ENCODE measurements at places on chromosomes 2 and 18.

DNA sequence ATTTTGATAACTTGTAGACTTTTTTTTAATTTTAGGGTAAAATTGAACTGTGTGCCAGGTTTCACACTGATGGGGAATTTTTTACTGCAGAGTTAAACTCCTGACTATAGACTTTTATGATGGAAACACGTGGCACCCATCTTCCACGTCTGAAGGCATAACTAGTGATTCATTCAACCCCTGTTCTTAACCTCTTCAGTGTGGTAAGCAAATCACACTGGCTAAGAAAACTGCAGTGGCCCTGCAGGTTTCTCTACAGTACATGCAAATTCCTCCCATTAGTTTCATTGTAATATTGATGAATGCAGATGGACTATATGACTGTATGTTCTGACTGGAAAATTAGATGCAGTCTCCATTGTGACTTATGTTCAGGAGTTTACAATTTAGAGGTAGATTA lies 47.2 kb downstream of the SMAD4 start:
- no peak for DNase-seq

GRCh38 chr18:23121133-23121532 lies 14.2 kb upstream of the CABLES1 start:
- DNase-seq: no peak

GRCh38 chr2:241199286-241199685 lies 10.8 kb downstream of the ANO7 start:
- DNase-seq: no peak

GRCh38 chr2:54572262-54572635 lies 116.1 kb downstream of the SPTBN1 start:
- DNase-seq: no peak

DNA sequence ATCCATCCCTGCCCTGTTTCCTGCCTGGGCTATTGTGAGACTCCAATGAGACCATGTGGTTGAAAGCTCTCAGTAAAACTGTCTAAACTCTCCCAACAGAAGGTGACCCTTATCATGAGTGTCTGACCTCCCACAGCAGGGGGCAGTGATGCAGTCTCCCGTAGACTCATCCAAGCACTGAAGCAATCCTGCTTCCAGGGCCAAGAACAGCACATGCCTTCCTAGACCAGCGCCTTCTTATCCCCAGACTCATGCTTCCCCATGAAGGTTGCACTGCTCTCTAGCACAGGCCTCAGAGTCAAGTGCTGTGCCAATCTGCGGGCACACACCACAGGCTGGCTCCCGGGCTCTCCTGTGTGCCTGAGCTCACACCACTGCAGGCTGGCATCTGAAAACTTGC lies 112.3 kb downstream of the TNS1 start:
- DNase-seq: peak; percentile 90

DNA sequence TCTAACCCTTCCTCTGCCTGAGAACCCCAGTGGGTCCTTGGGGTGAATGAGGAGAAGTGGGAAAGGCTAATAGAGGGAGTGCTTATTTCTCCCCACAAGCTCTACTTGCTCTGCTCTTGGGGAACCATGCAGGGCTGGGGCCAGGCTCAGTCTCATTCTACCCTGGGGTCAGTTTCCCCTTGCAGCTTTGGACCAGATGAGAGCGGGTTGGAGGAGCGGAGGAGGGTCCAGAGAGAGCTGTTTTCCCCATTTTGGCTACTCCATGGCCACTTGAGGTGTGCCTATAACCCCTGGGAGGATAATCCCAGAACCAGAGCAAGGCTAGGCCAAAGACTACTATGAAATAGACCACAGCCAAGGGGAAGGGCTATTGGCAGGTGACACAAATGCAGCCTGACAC lies 29.6 kb downstream of the PLB1 start:
- no peak for DNase-seq

DNA sequence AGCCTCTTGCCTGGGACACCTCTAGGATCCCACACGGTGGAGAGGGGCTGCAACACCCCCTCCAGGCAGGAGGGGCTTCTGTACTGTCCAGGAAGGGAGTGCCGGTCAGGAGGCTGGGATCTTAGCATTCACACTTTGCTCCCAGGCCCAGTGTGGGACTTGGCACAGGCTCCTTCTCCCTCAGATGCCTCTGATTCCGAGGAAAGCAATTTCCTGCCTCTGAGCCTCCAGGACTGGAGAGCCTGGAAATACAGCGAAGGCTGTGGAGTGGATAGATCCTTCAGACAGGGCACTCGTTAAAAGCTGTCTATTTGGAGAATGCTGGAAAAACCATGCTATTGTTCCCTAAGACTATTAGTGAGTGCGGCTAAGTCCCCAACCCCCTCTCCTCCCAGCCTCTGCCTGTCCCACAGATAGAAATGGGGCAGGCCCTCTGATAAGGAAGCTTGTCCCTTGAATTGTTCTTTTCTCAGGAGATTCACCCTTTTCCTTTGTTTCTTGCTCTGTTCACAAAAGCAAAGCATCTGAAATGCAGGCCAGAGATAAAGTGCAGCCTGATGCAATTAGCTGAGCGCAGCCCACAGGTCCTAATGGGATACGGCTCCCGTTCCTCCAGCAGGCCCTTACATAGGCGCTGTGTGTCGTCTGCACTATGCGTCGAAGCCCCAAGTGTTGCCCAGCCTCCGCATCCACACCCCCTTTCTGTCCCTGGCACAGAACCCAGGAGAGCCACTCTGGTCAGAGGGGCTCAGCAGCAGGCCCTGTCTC lies 252.2 kb downstream of the KLHL29 start:
- DNase-seq: peak; percentile 47

GRCh38 chr2:168097431-168097830 lies 150.0 kb downstream of the STK39 start:
- no peak for DNase-seq

DNA sequence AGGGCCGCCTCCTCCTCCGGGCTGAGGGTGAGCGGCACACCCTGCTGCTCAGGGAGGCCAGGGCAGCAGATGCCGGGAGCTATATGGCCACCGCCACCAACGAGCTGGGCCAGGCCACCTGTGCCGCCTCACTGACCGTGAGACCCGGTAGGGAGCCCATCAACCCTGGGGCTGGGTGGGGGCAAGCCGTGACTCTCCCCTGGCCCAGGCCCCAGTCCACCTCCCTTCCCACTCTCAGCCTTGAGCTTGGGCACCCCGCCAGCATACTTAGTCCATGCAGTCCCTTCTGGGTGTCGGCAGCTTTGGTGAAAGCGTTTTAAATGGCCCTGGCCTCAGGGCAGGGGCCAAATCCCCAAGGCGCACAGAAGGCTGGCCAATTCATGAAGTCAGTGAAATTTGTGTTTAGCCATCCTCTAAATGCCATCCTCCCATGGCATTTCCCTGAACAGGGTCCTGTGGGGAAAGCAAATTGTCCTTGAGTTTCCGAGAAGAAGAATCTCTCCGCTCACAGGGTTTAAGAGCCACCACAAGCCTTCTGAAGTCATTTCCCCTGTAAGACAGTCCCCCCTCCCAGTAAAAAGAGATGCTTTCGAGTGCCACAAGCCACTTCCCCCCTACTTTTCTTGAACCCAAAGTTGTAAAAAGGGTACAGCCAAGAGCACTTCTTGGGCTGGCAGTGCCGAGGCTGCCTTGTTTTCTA lies 17.2 kb downstream of the SPEG start:
- DNase-seq: no peak

- no peak for DNase-seq
Observed at GRCh38 chr2:162013514-162014475, 60.2 kb downstream of the DPP4 start.
